ENCODE measurements at places on chromosomes 4 and X.

DNA sequence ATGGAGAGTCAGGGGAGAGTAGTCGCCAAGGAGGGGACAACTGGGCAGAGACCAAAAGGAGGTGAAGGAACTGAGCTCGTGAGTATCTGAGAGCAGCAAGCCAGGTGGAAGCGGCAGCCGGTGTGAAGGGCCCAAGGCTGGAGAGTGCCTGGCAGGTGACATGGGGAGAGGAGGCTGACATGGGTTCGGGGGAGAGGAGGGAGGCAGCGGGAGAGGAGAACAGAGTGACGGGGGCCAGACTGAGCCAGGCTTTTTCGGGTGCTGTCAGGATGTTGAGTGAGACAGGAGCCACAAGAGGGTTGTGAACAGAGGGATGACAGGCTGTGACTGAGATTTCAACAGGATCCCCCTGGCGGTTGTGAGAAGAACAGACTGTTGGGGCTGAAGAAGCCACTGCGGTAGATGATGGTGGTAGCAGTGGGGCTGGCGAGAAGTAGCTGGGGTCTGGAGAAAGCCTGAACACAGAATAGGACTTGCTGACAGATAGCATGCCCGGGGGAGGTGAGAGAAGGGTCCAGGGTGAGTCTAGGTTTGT is 5.7 kb downstream of the ELK1 start:
- DNase-seq = no peak

DNA sequence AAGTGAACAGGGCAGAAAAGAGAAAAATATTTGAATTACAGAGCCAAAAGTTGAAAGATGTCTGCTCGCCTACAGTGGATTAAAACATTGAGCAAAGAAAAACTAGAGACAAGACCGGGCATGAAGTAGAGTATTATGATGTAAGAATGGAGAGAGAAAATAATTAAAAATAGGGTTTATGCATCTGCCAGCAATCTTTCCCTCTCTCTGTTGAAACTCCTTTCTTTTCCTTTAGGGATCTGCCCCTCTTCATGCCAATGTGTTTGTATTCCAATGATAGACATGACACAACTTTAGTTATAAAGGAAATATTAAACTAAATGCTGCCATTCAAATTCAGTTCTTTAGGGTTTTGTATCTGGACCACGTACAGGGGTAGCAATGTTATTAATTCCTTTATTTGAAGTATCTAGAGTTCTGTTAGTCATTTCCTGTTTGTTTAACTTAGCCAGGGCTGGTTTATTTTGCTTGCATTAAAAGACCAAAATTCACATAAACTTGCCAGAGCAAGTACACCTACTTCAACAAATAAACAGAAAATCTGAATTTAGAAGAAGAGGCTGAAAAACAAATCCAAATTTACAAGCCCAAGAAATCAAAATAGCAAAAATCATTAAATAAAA is 202.6 kb downstream of the SPOCK3 start:
- no peak for DNase-seq

- no peak for DNase-seq
These were observed 25.7 kb downstream of the SEPTIN6 start for GRCh38 chrX:119667111-119667878.

- DNase-seq = no peak
These were observed 56.8 kb downstream of the LGI2 start for GRCh38 chr4:24973747-24974601.

DNA sequence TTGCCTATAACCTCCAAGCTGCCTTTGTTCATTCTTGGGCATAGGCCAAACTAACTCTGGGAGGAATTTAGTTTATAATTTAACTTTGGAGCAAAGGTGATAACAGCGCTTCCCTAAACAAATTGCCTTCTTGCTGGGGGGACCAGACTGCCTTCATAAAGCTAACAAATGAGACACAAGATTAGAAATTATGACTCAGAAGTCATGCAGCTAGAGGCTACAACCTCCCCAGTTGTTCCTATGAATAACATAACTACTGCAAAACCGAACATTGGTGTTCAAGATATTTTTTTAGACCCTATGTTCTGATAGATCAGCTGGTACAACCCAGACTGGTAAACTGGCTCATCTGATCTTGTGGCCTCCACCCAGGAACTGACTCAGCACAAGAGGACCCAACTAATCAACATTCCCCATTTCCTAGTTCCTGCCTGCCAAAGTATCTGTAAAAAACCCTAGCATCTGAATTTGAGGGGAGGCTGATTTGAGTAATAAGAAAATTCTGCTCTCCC is 22.0 kb upstream of the TMPRSS11B start:
- no peak for DNase-seq

DNA sequence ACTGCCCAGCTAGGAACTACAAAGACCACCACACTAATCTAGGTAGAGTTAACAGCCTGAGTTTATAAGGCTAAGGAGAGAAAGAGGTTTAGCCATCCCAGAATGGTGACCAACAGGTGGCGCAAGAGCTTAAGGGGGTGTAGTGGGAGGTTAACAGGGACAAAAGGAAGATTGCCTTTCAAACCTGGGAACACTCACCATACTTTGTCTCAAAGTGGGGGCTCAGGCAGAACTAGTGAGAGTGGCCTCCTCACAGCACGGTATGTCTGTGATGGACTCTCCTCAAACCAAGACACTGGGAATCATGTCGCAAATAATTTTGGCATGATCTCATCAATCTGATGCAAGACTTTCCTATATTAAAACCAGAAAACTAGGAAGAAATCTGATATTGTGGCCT is 23.4 kb downstream of the CCNI start:
- no peak for DNase-seq

GRCh38 chrX:106933538-106933961 is 13.3 kb downstream of the CLDN2 start:
- DNase-seq = no peak

- no peak for DNase-seq
These were observed 41.5 kb upstream of the AGA start for GRCh38 chr4:177483760-177484159.

DNA sequence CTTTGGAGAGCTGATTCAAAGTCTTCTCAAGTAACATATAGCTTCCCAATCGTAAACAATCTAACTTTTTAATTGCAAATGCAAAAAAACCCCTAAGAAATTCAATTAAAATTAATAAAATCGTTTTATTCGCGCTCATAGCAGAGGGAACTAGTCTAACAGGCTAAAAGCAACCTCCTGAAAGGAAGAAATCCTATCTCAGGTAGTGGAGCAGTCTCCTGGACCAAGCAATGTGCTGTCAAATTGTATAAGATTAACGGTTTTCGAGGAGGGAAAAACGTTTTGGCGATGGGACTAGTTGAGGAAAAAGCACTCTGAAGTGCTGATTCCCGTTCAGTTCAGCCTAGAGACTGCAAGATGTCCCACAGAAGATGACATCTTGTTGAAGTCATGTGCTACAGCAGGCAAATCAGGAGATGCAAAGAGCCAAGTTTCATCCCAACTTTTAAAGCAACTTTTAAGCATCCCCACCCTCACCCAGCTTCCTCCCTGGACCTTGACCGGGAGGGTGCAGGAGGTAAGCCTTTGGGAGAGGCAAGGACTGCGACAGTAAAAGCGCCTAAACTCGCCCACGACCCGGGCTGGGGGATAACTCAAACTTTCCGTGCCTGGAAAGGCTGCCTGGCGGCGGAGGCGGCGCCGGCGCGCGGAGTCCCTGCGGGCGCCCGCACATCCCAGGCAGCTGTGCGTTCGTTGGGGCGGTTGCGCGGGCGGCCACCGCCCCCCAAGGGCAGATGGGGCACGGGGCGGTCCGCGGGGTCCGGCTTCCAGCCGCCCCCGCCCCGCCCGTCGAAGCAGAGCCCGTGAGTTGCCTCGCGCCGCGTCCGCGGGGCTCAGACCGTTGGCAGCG is 784 bp downstream of the MAP7D3 start:
- no peak for DNase-seq
